Activated T-helper 9 cell treated with anti-CD3 and anti-CD28 coated beads, Interleukin-2, amount 50 U/mL, for 16 hours (primary cell): ENCODE measurements at places on chromosomes 11 and 22.

- no peak for DNase-seq
These were observed 4.2 kb upstream of the MPEG1 start for GRCh38 chr11:59216641-59217564.

DNA sequence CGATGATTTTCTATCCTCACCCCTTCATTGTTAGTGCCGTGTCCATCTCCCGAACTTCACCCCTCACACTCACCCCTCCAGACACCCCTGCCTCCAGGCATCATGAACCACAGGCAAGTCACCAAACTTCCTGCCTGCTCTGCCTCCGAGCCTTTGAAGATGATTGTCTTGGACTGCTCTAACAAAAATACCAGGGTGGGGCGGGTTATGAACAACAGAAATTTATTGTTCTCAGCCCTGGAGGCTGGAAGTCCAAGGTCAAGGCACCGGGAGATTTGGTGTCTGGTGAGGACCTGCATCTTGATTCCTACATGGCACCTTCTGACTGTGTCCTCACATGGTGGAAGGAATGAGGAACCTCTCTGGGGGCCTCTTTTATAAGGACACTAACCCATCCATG is 1508.3 kb downstream of the TBC1D22A start:
- DNase-seq = no peak

DNA sequence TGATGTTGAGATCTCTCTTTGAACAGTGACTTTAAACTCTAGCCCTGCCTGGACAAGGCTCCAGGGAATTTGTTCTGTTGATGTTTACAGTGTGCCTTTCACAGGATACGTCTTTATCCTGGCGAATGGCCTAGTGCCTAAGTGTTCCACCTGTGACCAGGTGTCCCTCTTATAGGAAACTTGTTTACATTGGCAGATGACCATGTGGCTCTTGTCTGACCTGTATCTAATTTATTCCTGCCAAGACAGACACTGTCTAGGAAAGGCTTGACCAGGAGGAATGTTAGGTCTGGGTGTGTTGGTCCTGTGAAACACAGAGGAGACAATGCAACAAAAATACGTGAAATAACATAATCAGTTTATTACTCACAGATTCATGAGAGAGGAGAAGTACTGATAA is 875.6 kb downstream of the METTL15 start:
- no peak for DNase-seq

- no peak for DNase-seq
These were observed 51.5 kb downstream of the FAM181B start for GRCh38 chr11:82682003-82682751.
